Left lung (tissue), 14 donors: ENCODE measurements at places on chromosomes 6 and 20.

DNA sequence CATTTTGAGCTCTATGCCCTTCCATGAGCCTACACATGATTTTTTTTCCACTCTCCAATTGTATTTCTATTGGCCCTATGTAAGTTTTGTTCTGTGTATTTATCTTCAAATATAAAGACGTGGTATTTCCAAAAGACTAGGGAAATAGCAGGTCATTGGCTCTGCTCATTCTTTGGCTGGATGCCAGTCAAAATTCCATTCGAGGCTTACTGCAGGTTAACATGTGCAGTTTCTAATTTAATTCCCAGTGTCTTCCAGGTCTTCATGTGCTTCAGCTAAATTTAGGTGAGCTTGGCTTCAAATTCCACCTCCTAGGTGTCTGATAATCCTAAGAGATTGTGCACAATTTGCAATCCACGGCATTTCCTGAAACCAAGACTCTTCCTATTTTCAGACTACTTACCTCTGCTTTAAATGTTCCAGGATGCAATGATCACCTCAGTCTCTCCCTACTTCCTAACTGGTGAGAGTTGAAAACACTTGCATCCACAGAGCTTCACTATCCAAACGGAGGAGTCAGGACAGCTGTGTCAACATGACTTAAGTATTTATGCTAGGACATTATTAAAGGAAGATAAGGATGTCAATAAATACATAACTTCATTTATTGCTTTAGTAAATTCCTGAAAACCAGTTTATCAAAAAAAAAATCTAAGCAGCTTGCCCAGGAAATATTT lies 236.1 kb downstream of the COL12A1 start:
- DNase-seq, result no peak

- no peak for DNase-seq
Observed at GRCh38 chr20:23874747-23875146, 4.8 kb downstream of the CST5 start.

GRCh38 chr6:68719761-68720160 lies 84.7 kb downstream of the ADGRB3 start:
- DNase-seq, result no peak

DNA sequence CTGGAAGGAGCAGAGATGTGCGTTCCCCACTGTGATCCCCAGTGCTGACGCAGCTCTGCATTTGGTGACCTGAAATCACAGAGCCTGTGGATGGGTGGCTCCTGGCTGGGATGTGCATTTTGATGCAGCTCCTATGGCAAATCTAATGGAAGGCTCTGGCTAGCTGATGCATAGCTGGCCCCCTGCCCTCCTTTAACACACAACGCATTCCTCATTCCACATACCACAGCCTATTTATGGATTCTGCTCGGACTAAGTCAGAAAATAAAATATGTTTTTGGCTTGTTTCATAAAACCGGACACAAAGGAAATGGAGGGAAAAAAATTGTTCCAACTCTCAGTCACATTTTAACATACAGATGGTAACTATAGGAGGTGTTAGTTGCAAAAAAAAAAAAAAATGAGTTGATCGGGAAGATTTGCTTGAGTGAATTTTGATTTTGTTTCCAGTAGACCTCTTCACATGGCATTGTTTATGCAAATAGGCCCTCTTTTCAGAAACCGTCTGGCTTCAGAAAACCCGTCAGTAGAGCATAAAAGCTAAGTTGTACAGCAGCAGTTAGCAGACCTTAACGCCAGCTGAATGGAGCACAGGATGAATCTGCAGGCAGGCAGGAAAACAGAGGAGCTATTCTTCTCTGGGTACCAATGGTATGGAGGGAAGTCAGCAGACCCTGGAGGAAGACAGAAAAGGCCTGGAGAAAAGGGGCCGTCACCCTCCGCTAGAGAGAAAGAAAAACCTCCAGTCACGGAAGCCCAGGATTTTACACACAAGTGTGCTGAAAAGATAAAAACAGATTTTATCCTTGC lies 215.4 kb downstream of the HDGFL1 start:
- DNase-seq, result no peak

GRCh38 chr6:12586721-12587480 lies 129.7 kb upstream of the PHACTR1 start:
- DNase-seq, result no peak

- no peak for DNase-seq
Observed at GRCh38 chr20:6051505-6051904, 2.4 kb downstream of the LRRN4 start.

DNA sequence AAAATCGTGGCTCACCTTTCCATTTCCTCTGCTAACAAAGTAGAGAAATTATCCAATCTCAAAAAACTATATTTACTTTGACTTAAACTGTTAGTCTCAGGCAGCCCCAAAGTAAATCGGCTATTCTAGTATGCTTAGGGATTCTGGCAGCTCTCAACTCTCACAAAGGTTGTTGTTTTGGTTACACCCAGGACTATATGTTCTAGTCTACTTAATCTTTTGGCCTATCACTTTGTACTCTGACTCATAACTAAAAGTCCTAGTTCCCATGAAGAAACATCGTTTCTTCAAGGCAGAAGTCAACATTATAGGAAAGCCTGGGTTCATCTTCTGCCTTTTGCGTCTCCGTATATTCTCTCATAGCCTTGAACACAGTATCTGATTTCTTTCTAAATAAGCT lies 42.3 kb downstream of the MYLK4 start:
- DNase-seq, result no peak

- no peak for DNase-seq
Observed at GRCh38 chr6:52976149-52976548, 18.9 kb downstream of the GSTA4 start.

GRCh38 chr6:105932440-105932839 lies 153.7 kb upstream of the PRDM1 start:
- DNase-seq, result no peak

DNA sequence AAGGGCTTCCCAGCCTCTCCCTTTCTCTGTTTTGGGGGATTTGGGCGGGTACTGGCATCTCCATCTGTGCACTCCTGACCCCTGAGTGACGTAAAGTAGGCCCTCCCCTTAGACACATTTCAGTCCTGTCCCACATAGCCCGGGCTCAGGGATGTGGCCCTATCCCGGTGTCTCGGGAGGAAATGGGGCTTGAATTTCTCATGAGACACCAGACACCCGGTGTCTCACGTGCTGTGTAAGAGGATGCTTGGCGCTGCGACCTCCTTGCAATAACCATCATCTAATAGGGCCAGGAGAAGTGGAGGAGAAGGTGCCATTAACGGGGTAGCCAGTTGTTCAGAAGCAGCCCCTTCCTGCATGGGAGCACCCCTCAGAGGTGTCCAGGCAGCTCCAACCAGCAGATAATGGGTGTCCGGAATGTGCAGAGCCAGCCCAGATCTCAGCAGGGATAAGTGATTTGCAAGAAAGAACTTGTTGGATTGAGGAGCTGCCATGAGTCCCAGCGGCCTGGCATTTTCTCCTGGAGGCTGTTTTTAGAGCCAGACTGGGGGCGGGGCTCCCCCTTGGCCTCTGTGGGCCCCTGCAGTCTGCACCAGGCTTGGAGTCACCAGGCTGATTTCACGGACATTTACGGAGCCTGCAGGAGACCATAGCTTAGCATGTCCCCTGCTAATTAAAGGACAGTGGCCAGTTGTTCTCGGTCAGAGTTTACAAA lies 372.0 kb downstream of the PREX1 start:
- no peak for DNase-seq

DNA sequence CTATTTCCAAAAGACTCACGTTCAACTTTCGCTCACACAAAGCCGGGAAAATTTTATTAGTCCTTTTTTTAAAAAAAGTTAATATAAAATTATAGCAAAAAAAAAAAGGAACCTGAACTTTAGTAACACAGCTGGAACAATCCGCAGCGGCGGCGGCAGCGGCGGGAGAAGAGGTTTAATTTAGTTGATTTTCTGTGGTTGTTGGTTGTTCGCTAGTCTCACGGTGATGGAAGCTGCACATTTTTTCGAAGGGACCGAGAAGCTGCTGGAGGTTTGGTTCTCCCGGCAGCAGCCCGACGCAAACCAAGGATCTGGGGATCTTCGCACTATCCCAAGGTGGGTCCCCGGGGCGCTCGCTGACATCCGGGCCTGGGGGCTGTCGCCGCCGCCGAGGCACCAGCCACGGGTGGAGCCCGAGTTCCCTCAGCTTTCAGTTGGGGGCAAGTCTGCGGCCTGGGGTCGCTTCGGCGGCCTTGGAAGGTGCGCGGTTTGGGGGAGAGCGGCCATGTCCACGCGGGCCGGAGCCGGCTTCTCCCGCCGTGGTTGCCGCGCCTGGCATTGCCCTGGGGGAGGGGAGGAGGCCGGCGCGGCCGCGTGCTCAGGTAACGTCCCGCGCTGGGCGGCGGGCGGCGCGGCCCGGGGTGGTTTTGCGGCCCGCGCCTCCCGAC lies 429 bp downstream of the AMD1 start:
- DNase-seq, result peak; percentile 57

DNA sequence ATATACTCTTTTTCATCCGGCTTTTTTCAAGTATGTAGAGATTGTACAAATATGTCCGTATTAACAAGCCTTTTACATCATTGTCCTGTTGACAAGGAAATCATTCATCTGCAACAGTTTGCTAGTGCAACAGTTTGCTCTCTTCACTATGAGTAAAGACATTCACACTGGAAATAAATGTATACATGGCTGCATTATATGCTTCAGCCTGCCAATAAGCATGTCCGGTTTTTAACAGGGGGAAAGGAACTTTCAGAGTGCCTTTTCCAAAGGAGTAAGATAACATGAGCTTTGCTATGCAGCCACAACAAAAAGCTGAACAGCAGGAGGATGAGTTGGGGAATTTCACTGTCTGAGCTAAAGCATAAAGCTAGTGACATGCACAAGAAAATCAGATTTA lies 99.4 kb upstream of the ADTRP start:
- peak; percentile 36 for DNase-seq

DNA sequence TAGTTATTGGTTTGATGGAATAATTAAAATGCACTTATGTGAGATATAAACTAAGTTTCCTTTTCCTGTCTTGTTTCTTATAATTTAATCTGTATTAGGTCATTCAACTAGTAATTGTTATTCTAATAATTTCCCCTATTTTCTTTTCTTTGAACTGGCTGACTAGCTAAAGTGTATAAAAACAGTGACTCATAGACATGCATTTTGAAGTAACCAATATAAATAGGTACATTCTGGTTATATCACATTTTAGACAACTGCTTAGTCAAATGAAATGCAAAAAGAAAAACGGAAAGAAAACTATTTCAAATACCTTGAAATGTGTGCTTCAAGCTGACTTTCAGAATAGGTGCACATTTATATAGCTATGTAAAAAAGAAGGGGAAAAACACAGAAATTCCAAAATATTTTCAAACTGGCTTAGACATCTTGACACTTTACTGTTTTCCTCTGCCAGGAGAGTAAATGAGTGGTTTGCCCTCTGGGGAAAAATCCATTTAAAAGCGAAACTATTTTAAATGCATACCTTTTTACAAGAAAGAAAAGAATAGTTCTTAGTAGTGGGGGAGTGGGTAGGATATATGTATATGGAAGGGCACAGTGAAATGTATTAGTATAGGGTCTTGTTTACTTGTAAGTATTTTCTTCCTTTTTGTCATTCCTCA lies 28.3 kb downstream of the KCNQ5 start:
- no peak for DNase-seq

DNA sequence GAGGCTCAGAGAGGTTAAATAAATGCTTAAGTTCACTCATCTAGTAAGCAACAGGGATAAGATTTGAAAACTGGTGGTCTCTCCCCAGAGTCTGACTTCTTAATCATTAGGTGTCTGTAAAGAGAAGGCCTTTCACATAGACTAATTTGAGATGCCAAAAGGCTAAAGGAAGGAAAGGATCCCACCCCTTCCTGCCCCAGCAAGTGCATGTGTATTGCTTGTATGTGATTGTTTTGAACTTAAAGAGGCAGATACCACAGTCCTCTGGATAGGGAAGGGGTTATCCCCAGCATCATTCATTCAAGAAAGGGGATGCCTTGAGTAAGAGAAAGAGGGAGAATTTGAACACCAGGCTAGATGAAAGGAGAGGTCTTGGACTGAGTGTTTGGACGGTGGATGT lies 192.0 kb downstream of the OGFRL1 start:
- no peak for DNase-seq

DNA sequence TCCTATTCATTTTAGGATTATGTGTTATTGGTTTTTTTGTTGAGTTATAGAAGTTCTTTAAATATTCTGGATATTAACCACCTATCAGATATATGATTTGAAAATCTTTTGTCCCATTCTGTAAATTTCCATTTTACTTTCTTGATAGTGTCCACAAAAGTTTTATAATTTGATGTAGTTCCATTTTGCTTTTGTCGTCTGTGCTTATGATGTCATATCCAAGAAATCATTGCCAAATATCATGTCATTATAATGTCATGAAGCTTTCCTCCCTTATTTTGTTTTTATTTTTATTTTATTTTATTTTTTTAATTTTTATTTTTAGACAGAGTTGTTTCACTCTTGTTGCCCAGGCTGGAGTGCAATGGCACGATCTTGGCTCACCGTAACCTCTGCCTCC lies 21.0 kb upstream of the NANP start:
- no peak for DNase-seq

DNA sequence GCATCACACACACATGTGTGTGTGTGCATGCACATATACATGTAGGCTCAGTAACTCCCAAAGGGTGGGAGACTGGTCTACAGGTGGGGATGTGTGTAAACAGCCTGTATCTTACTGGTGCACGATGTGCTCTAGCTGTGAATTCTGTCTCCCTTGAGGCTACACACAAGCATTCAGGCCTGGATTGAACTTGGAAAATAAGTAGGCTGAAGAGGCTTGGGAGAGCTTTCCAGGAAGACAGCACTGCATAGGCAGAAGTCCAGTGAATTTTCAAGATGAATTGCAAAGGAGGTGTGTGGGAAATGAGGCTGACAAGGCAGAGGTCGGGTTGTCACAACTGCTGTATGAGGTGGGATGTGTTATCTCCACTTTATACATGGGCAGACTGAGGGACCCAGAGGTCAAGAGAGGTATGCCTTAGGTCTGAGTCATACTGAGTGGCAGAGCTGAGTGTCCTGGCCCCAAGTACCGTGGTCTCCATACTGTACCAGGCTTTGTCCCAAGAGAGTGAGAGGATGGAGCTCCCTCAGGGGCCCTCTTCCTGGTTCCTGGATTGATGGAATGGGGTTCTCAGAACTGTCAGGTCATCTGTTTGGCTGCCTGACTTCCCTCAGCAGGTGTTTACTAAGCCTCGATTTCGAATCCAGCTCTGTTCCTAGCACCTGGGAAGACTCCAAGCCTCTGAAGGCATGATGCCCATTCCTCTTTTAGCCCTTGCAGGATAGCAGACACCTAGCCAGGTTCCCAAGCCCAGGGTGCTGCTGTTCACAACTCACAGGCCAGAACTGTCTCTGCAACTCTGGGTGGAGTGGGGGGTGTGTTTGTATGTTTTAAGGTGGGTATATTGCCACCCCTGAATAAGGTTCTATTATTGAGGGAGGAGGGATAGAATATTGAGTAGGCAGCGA lies 14.4 kb downstream of the SNPH start:
- DNase-seq, result no peak

DNA sequence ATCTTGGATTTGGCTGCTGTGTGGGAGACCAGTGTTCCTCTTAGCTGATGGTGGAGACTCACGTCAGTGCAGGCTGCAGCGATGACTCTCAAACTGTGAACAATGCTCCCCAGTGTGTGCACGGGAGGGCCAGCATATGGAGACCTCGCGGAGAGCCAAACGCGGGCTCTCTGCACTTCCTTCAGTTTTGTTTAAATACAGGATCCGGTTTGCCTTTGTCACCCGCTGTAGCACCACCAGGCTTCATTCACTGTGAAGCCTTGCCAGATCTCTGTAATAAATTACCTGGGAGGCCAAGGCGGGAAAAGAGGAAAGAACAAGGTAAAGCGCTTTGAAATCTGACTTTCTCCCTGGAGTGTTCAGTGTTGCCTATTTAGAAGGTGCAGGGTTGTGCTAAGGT lies 30.7 kb upstream of the TMEM14A start:
- DNase-seq, result peak; percentile 66

- DNase-seq, result no peak
Observed at GRCh38 chr6:6332811-6333244, 12.4 kb upstream of the F13A1 start.
